ENCODE measurements at places on chromosomes 13 and 19. TPM values are rescaled to one million over a fixed set of nuclear protein-coding genes. Genes with fewer than 3 reads are reported as not detected.

DNA sequence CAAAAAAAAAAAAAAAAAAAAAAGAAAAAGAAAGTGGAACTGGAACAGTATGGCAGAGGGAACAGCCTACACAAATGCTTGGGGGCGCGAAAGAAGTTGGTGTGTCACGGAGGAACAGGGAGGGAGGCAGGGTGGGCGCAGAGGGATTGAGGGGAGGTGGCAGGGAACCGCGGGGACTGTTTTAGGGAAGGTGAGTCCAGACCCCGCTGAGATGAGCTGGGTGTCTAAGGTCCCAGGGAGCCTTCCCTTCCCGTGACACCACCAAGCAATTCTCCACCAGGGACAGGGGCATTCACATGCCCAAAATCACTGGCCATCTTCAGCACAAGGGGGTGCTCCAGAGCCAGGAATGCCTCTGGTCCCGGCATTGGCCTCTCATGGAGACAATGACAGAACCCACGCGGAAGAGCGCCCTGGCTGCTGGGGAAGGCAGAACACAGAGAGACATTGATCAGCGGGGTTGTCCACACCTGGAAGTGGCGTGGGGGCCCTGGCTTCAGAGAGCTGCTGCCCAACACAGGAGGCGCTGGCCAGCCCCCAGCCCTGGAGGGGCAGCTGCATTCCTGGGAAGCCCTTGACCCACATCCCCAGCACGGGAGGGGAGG is 6.9 kb downstream of the PEAK3 start:
- H3K36me3 ChIP-seq = peaks cover 6% of the 10 kb centered on the region
- H3K4me3 ChIP-seq = no peak overlapping the region
- H3K27ac ChIP-seq = peak overlapping the region; percentile 59

DNA sequence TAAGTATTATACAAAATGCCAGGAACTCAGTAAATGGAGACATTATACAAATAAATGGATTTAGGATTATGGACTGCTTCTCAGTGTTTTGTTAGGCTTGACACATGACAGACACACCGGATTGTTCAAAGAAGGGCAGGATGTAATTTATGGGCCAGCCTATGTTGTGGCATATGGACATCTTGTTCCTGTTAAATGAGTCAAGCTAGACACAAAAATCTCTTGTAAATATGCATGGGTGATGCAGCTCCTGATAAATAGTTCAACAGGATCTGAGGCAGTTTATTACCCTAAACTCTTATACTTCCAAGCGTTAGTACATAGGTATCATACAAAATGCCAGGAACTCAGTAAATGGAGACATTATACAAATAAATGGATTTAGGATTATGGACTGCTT is 502.3 kb downstream of the TBC1D4 start:
- no peak overlapping the region for H3K27ac ChIP-seq
- H3K36me3 ChIP-seq = no peaks in the 10 kb centered on the region
- no peaks in the 10 kb centered on the region for H3K27me3 ChIP-seq
- H3K4me3 ChIP-seq = no peak overlapping the region

DNA sequence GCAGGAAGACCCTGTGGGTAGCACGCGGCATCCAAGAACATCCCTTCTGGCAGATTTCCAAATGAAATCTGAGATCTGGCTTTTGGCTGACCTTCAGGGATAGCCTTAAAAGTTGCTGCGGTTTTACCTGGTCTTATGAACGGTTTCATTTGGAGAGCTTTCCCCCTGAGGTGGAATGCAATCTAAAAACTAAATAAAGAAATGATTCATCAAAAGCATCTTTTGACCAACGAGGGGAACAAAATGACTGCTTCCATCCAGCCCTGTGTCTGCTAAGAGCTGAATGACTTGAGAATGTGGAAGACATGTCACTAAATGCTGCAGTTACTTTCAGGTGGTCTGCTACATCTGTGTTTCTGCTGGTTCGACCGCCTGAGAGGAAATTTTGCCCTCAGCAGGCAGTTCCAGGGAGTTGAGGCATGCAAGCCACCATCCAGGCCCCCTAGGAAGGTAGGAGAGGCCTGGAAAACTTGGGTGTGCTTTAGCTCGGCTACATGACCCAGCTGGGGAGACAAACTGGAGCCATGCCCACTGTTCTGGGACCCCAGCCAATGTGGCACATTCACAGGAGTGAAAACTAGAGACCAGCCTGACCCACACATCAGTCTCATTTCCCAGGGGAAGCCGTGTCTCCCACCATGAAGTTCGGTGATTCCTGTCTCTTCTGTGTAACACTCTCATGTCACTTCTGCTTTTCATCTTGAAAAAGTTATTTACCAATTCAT is 175.1 kb upstream of the KL start:
- no peak overlapping the region for H3K4me3 ChIP-seq
- H3K4me1 ChIP-seq = no peaks in the 10 kb centered on the region
- DNase-seq = no peak
- H3K27me3 ChIP-seq = no peaks in the 10 kb centered on the region
- no peaks in the 10 kb centered on the region for H3K36me3 ChIP-seq
- H3K27ac ChIP-seq = no peak overlapping the region

GRCh38 chr19:15072930-15073647 is 8.9 kb upstream of the OR1I1 start:
- no peak for DNase-seq
- no peak overlapping the region for H3K27ac ChIP-seq
- no peak overlapping the region for H3K4me3 ChIP-seq

GRCh38 chr13:24217601-24218281 is 57.2 kb downstream of the SPATA13 start:
- peak overlapping the region; percentile 41 for H3K27ac ChIP-seq
- no peaks in the 10 kb centered on the region for H3K27me3 ChIP-seq
- H3K4me3 ChIP-seq = no peak overlapping the region
- no peaks in the 10 kb centered on the region for H3K36me3 ChIP-seq

Gene LIM2
- not detected for total RNA-seq
